ENCODE measurements at places on chromosomes 6 and 20. TPM values are rescaled to one million over a fixed set of nuclear protein-coding genes. Genes with fewer than 3 reads are reported as not detected.

GRCh38 chr6:168525114-168525513 lies 84.1 kb downstream of the SMOC2 start:
- DNase-seq = no peak

The TNF gene
- 94.4 TPM for total RNA-seq

The PXDC1 gene
- 1.1 TPM for total RNA-seq

GRCh38 chr20:38842558-38842981 lies 37.1 kb downstream of the PPP1R16B start:
- DNase-seq = no peak

The GNAS gene
- total RNA-seq = 598 TPM

GRCh38 chr6:165884813-165885765 lies 222.0 kb upstream of the PDE10A start:
- DNase-seq = peak; percentile 38

GRCh38 chr6:79656134-79656533 lies 25.0 kb downstream of the SH3BGRL2 start:
- no peak for DNase-seq

The MKKS gene
- total RNA-seq = 8.5 TPM

The PNPLA1 gene
- total RNA-seq = not detected

GRCh38 chr6:147037881-147038280 lies 166.3 kb upstream of the STXBP5 start:
- no peak for DNase-seq

The CLPSL2 gene
- total RNA-seq = not detected

DNA sequence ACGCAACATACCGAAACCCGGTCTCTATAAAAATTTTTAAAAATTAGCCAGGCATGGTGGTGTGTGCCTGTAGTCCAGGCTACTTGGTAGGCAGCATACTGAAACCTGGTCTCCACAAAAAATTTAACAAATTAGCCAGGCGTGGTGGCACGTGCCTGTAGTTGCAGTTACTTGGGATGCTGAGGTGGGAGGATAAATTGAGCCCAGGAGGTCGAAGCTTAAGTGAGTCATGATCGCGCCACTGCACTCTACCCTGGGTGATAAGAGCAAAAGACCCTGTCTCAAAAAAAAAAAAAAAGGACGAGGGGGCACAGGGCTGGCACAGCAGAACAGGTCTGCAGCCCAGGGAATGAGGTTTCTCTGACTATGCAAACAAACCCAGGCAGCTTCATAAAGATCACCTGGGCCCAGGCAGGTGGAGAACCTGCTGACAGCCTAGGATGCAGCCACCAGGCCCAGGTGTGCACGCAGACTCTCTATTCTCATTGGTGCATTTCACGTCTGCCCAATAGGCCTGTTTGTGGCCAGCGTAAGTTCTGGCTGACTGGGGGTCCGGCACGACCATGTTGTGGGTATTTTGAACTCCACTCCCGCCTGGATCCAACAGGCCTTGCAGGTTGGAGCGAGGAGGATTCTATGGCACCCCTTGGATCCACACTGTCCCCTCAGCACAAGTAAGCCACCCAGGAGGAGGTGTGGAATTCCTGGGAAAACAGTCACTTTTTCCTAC lies 204.5 kb downstream of the PREX1 start:
- no peak for DNase-seq

- no peak for DNase-seq
These were observed 88.2 kb upstream of the DST start for GRCh38 chr6:56730663-56731529.

DNA sequence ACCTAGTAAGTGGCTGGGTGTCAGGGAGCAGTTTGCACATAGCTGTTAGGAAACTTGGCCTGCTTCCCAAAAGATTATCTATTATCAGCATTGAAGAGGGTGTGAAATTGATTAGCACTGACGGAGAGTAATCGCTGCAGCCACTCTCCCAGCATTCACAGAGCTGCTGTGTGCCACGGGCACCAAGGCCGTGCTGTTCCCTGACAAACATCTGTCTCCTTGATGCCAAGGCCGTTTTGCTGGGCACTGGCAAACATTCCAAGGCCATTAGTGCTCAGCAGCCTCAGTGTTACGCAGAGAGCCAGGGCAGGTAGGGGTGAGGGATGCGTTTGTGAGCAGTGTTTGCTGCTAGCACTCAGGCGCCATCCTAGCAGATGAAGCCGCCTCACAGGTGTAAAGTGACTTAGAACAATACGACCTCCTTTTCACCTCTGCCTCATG lies 57.7 kb upstream of the VSTM2L start:
- DNase-seq = no peak

DNA sequence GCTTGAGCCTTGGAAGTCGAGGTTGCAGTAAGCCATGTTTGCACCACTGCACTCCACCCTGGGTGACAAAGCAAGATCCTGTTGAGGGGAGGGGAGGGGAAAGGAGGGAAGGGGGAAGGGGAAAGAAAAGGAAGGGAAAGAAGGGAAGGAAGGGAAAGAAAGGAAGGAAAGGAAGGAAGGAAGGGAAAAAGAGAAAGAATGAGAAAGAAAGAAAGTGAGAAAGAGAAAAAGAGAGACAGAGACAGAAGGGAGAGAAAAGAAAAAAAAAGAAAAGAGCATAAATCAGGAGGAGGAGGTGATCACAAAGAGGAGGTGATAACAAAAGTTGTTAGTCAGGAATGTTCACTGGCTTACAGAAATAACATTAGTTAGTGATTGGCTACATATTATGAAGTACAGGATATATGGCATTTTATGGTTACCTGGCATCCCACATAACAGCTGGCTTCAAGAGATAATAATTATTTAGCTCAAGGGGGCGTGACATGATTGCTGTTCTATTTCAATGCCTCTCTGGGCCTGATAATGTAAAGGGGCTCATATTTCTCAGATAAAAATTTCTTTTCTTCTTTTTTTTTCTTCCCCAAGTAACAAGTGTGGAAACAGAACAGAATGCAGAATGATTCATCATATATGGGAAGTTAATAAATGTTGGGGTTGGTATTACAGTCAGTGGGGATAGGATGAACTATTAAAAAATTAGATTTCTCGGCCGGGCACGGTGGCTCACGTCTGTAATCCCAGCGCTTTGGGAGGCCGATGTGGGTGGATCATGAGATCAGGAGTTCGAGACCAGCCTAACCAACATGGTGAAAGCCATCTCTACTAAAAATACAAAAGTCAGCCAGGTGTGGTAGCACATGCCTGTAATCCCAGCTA lies 27.1 kb downstream of the SAMHD1 start:
- no peak for DNase-seq

DNA sequence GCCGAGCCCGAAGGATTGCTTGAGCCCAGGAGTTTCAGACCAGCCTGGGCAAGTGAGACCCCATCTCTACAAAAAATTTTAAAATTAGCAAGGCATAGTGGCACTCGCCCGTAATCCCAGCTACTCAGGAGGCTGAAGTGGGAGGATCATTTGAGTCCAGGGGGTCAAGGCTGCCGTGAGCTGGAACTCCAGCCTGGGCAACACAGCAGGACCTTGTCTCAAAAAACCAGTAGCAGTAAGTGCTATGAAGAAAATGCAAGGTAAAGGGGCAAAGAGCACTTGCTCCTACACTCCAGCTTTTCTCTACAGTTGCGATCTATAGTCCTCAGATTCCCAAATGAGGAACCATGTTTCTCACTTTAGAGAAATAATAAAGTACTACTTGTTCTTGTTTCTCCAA lies 1.8 kb upstream of the DDX39B start:
- no peak for DNase-seq

GRCh38 chr20:45056473-45057173 lies 44.3 kb downstream of the KCNS1 start:
- no peak for DNase-seq

GRCh38 chr6:69096681-69097080 lies 461.6 kb downstream of the ADGRB3 start:
- no peak for DNase-seq

GRCh38 chr6:10138917-10139316 lies 276.0 kb downstream of the TFAP2A start:
- no peak for DNase-seq

GRCh38 chr6:11209906-11210305 lies 22.6 kb downstream of the NEDD9 start:
- DNase-seq = no peak

The MYT1 gene
- not detected for total RNA-seq

DNA sequence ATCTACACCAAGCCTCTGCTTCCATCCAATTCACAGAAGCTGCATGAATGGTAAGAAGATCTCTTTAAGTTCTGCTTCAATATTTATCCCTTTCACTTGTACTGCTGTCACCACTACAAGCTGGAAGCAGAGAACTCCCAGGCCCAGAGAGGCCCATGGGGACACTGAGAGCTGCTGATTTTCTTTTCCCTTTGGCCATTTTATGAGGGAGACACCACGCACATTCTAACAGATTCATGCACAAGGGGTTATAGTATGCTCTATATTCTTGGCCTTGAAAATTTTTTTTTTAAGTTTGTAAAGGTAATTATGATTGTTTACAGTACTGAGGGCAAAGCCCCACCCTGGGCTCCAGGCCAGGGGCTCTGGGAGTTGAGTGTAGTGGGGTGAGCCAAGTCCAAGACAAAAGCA lies 88.4 kb downstream of the MYB start:
- DNase-seq = no peak

DNA sequence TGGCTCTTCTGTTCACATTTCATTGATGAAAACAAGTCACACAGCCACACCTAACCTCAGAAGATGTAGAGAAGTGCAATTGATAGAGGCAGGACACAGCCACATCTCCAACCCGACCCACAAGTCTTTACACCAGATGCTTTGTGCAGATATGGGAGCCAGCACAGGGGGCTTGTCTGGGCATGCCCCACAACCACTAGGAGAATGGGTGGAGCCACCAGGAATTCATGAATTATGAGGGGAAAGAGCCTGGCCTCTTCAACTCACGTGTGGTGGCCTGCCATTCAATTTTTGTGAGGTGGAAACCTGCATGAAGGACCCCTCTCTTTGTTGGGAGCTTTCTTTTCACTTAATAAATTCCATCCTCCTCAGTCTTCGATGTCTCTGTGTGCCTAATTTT lies 79.1 kb downstream of the OGFRL1 start:
- DNase-seq = no peak

- no peak for DNase-seq
These were observed 628 bp upstream of the CHRNA4 start for GRCh38 chr20:63361519-63362435.

DNA sequence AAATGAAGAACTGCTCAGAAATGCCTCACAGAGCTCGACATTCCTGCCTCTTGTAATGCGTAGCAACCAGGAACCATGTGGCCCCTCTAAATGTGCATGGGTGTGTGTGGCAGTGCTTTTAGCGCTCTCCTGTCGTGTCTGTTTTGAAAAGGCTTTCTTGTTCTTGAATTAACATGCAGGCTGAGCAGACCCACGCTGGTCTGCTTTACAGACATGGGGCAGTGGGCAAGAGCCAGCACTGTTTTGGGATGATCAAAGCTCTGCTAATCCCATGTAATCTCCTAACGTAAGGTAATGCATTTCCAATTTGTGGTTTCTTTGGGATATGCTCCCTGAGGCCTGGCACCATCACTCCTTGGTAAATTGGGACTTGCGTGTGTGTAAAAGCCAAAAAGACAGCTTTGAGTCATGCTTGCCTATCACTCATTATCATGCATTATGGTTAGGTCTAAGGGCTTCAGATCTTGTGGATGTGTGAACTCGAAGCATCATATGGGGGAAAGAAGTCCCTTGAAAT lies 11.8 kb downstream of the RIPOR2 start:
- DNase-seq = no peak

The ZC3H12D gene
- total RNA-seq = 15.0 TPM

The TUBE1 gene
- total RNA-seq = 21.0 TPM

GRCh38 chr6:103277936-103278335 lies 1581.8 kb downstream of the HACE1 start:
- DNase-seq = no peak

The NOTCH4 gene
- 0.48 TPM for total RNA-seq

DNA sequence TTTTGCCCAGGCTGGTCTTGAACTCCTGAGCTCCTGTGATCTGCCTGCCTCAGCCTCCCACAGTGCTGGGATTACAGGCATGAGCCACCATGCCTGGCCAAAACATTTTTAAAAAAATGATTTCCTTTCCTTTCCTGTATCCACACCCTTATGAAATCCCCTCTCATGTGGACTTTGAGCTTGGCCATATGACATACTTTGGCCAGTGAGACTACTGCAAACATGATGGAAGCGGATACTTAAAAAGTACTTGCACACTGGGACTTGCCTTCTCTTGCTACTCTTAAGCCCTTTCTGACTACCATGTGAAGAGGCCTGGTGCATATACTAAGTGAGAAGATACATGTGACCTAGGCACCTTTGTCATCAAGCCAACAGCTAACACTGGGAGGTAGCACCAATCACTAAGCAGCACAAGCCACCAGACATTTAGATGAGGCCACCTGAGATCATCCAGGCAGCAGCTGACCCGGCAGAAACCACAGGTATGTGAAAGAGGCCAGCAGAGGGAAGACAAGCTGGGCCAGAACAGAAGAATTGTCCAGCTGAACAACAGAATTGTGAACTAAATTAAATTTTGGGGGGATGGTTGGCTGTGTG lies 78.5 kb upstream of the HDAC2 start:
- DNase-seq = no peak

- DNase-seq = no peak
These were observed 213.9 kb upstream of the STXBP5 start for GRCh38 chr6:146990284-146990683.

- no peak for DNase-seq
These were observed 19.5 kb downstream of the GSTA4 start for GRCh38 chr6:52975580-52975979.

GRCh38 chr6:138577151-138577915 lies 78.0 kb upstream of the NHSL1 start:
- no peak for DNase-seq

GRCh38 chr6:165383323-165383722 lies 73.9 kb upstream of the C6orf118 start:
- DNase-seq = no peak

The COX4I2 gene
- total RNA-seq = not detected

GRCh38 chr6:68339488-68340131 lies 295.5 kb upstream of the ADGRB3 start:
- no peak for DNase-seq

GRCh38 chr6:25788305-25788922 lies 33.9 kb downstream of the SLC17A4 start:
- DNase-seq = peak; percentile 17

DNA sequence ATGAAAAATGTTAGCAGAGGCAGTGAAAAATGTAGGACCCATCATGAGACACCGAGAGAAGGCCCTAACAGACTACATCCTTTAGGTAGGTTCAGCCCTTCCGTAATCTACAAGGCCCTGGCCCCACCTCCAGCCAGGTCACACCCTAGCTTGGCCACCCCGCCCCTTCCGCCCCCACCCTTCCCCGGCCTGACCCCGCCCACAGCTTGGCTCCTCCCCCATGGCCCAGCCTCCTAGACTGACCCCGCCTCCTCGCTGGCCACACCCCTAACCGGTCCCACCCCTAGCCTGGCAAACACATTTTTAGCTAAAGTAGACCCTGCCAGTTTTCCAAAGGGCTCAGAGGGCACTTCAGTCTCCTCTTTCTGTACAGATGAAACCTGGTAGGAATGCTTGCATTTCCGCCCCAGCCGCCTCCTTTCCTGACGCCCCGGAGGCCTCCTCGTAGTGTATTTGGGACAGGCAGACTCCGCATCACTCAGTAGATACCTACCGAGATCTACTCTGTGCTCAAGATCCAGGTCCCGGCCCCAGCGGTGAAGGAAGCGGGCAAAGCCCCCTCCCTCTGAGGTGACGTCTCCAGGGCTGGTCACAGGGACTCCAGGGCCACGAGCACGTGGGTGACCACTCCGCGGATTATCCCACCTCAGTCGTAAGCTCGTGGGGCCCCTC lies 443.5 kb downstream of the PREX1 start:
- no peak for DNase-seq

The PRL gene
- not detected for total RNA-seq

GRCh38 chr6:56668158-56668557 lies 25.5 kb upstream of the DST start:
- no peak for DNase-seq
